H4 (cell line): ENCODE measurements at places on chromosomes 11 and 22.
A peak's percentile ranks its signal among the peaks of the same experiment; 100 is the strongest.

DNA sequence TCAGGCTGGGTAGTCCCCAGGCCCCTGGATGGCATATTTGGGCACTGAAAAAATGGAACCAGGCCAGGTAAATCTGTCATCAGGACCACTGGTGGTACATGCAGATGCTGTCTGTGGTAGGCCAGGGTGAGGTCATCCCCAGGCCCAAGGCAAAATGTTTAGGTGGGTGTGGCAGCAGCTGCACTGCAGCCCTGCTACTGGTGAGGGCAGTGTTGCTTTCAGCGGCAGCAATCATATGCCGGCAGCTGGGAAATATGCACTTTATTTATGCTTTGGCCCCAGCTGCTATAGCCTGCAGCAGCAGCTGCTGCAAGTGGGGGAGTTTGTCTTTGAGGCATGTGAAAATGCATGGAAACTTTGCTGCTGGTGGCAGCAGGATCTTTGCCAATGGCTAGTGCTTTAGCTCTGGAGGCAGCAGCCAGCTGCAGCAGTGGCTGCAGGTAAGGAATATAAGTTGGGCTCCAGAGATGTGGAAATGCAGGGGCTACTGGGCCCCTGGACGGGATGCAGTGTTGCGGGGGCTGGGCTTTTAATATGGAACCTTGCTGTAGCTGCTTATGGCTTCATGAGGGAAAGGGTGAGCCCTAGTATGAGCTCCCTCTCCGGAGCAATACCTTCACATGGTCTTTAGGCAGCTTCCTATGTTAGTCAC lies 365.7 kb upstream of the CADM1 start:
- DNase-seq = peak; percentile 62

- DNase-seq = no peak
Observed at GRCh38 chr22:44586999-44587736, 89.1 kb upstream of the RTL6 start.

- no peak for DNase-seq
Observed at GRCh38 chr11:121711236-121711635, 258.5 kb upstream of the SORL1-AS1 start.

DNA sequence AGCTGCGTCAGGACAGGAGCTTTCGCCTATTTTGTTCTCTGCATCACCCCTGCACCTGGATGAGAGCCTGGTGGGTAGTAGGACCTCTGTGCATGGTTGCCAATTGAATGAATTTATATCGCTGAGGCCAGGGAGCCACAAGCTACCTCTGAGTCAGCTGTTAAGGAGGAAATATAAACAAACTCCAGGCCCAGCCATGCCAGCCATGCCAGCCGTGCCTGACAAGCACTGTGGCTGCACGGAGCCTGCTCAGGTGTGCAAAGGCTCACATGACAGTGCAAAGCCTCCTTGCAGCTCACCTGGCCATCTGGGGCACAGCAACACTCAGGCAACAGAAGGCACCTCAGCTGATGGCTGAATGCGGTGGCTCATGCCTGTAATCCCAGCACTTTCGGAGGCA lies 33.7 kb upstream of the LINC01488 start:
- DNase-seq = peak; percentile 63

DNA sequence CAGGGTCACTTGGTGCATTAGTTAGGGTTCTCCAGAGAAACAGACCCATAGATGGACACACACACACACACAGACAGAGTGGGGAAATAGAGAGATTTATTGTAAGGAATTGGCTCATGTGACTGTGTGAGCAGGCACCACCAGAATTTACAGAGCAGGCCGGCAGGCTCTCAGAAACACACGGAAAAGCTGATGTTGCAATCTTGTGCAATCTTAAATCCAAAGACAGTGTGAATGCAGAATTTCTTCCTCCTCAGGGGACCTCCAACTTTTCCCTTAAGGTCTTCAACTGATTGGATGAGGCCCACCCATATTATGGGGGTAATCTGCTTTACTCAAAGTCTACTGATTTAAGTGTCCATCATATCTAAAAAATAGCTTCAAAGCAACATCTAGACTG lies 49.8 kb downstream of the APIP start:
- no peak for DNase-seq

DNA sequence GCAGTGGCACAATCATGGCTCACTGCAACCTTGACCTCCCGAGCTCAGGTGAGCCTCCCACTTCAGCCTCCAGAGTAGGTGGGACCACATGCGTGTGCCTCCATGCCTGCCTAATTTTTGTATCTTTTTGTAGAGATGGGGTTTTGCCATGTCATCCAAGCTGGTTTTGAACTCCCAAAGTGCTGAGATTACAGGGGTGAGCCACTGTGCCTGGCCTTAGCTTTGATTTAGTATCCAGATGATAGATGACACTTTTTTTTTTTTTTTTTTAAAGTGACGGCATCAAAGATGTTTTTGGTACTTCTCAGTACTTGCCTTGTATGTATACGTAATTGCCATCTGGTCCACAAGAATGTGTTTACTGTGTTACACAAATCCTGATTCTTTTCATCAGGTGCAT lies 23.4 kb downstream of the LDHAL6A start:
- no peak for DNase-seq

GRCh38 chr11:80282643-80283042 lies 841.8 kb upstream of the TENM4 start:
- DNase-seq = no peak

DNA sequence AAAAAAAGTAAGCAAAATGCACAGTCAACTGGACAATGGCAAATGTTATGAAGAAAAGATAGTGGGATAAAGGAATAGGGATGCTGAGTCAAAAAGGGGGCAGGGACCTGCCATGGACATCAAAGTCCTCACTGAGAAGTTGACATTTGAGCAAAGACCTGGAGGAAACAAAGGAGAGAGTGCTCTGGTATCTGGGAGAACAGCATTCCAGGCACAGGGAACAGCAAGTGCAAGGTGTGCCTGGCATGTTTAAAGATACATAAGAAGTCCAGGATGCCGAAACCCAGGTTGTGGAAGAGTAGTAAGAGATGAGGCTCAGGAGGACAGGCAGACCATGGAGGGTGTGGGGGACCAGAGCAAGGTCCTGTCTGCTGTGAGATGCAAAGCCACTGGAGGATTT lies 123.3 kb downstream of the RRAS2 start:
- no peak for DNase-seq

- no peak for DNase-seq
Observed at GRCh38 chr11:45518833-45519535, 146.4 kb downstream of the CHST1 start.

GRCh38 chr11:121452609-121453150 lies at the start of gene SORL1-AS1:
Gene SORL1-AS1 (minus strand): TSS chr11:121452967.
- DNase-seq = no peak

DNA sequence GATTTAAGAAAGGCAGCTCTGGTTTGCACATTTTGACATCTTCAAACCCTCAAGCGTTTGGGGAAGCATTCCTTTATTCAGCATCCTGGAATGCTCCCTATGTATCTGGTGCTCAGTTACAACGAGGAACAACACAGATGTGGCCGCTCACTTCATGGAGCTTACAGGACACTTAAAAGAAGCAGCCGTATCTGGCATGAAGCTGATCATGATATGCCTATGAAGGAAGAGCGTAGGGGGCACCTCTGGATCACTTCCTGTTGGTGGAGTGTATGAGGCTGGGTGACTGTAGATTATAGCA lies 72.3 kb upstream of the TP53I11 start:
- DNase-seq = no peak

GRCh38 chr22:33919391-33920196 lies 682 bp downstream of the LARGE1 start:
- no peak for DNase-seq

- no peak for DNase-seq
Observed at GRCh38 chr22:24209687-24210086, 28.4 kb downstream of the SUSD2 start.

DNA sequence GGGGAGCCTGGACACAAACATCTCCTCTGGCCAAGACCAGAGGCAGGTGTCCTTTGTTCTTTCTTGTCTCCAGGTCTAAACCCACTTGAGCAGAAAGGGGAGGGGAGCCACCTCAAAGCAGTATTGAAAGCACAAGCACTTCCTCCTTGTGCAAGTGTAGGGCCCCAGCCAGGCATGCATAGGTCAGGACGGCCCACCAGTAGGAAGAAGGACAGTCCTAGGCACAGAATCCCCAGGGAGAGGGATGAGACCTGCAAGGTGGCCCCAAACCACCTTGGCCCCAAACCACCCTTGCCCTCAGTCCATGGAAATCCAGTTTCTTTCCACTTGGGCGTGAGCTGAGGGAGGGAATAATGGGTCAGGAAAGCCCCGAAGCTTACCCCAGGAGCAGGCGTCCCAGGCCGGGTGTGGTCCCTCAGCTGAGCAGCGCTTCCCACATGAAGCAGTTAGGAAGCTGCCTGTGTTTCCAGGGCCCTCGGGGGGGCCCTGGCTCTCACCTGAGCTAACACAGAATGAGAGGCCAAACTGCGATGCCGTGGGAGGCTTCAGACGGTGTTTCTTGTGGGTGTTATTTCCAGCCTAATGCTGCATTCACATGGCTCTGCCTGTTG lies 20.4 kb upstream of the IGSF9B start:
- no peak for DNase-seq

DNA sequence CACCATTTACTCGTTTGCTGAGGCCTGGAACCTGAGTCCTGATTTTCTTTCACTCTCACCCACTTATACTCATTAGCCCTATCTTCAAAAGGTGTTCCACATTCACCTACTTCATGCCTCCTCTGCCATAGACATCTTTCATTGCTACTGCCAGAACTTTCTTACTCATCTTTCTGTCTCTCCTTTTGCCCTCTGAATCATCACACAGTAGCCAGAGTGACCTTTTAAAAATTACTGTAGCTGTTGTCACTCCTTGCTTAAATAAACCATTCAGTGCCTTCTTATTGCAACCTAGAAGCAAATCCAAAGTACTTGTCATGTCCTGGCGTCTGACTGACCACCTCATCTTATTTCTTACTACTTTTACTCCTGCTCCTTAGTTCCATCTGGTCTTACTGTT lies 38.2 kb downstream of the ATXN10 start:
- DNase-seq = no peak

DNA sequence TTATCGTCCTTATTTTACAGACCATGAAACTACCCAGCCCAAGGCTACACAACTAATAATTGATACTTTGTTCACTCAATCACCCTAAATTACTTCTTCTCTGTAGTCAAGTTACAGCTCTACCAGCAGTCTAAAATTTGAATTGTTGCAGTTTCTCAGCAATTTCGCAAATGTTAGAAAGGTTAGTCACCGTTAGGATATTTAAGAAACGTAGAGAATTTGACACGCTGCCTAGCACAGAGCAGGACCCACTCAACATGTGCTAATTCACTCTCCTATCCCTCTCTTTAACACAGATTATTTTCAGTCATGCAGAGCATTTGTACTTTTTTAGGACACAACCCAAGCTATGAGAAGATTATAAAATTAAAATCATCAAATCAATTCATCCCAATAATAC lies 771.1 kb upstream of the LUZP2 start:
- DNase-seq = no peak

DNA sequence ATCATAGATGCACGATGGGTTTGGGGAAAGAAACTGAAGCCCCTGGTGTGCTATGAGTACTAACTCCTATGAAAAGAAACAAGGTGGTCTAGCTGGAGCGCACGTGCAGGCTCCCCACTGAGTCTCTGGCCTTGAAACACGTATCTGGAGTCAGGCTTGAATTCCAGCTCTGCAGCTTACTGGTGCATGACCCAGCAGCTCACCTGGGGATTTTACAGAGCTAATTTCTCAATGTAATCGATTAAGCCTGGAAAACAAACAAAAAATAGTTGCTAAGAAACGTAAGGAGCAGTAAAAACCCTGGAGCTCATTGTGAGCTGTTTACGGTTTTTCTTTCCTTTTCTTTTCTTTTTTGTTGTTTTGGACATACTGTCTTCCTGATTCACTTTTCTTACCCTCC lies 12.3 kb downstream of the KCNJ1 start:
- no peak for DNase-seq

DNA sequence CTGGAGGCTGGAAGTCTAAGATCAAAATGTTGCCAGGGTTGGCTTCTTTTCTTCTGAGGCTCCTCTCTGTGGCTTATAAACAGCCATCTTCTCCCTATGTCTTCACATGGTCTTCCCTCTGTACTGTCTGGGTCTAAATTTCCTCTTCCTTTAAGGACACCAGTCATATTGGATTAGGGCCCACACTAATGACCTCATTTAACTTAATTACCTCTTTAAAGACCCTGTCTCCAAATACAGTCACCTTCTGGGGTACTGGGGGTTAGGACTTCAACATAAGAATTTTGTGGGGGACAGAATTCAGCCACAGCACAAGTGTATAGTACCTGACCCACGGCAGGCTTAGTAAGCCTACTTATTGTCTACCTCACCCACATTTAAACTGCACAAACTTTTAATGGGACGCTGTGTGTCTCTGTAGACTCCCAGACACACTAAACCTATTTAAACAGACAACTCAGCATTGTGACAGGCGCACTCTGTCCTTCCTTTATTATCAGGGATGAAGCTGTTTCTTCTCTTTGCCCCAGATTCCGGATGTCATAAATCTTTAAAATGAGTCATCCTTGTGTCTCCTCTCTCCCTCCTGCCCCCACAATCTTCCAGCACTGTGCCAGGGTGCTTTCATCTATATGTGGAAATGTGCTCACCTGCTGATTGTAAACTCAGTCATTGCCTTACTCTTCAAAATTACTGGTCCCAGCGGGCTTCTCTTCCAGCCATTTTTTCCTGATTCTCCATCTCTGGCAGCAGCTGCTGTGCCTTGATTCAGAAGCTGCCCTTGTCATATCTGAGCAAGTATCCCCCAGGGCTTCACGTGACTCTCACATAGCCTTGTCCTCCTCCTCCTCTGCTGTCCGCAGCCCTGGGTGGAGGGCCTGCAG lies 5.4 kb upstream of the MAPK8IP1 start:
- DNase-seq = no peak

DNA sequence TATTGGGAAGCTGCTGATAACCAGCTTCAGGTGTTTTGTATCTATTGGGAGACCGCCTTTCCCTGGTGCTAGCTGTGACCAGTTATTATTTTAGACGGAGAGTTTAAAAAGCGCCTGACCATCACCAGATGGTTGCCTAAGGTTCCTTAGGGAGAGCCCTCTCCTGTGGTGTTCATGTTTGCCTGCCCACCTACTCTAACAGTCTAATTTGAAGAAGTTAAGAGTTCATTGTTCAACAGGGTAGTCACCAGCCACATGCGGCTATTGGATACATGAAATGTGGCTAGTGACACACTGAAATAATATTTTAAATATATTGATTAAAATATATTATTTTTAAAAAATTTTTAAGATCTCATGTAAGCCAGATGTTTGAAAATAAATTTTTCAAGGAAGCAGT lies 71.3 kb upstream of the SLN start:
- DNase-seq = no peak

DNA sequence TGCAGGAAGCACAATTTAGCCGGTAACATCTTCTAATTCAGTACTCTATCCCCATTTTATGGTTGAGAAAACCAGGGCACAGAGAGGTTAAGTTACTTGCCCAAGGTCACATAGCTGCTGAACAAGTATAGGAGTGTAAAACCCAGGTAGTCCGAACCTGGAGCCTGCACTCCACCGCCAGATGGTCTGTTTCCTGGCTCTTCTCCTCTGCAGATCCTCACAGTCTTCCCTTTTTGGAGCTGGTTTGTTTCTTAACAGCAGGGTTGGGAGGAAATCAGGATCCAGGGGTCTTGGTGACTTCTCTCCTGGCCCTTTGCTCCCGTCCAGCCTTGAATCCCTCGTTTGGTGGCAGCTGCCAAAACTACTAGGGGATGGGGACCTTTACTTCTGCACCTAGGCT lies 12.0 kb downstream of the TSPAN18 start:
- no peak for DNase-seq
